ENCODE measurements at places on chromosomes 11 and 22.

DNA sequence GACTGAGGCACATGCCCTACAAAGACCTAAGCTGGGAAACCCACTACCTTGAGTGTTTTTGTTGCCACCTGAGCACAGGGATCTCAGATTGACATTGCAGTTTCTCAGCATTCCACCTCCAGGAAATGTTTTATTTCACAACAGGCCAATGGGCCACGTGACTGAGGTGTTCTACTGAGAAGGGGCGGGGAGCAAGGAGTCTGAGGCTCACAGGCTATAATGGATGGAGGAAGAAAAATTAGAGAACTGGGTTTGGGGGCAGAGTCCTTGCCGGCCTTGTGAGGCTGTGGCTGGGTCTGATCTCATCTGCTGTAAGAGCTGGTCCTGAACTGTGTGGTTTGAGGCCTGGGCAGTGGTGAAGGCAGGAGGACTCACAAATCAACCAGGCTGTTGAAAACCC is 40.7 kb downstream of the ZNF202 start:
- no peak for DNase-seq

- no peak for DNase-seq
Measured at GRCh38 chr22:27239520-27239919, 562.0 kb downstream of the MN1 start.

GRCh38 chr22:38835888-38836301 is 7.9 kb downstream of the NPTXR start:
- DNase-seq: no peak

DNA sequence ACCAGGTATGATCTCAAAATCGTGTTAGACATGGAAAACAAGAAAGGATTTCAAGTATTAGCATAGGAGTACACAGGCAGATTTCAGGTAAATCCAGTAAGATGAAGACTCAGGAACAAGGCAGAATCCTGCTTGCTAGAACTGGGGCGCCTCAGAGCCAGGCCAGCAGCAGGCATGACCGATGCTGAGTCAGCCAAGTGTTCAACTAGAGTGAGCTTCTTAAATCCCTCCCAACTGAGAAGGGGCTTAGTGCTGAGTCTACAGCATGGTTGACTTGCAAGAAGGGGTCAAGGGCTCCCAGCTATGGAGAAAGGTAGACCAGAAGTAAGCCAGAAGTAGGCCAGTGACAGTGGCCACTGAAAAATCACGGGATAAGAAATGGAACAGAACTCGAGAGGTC is 12.4 kb downstream of the GRAP2 start:
- DNase-seq: no peak

DNA sequence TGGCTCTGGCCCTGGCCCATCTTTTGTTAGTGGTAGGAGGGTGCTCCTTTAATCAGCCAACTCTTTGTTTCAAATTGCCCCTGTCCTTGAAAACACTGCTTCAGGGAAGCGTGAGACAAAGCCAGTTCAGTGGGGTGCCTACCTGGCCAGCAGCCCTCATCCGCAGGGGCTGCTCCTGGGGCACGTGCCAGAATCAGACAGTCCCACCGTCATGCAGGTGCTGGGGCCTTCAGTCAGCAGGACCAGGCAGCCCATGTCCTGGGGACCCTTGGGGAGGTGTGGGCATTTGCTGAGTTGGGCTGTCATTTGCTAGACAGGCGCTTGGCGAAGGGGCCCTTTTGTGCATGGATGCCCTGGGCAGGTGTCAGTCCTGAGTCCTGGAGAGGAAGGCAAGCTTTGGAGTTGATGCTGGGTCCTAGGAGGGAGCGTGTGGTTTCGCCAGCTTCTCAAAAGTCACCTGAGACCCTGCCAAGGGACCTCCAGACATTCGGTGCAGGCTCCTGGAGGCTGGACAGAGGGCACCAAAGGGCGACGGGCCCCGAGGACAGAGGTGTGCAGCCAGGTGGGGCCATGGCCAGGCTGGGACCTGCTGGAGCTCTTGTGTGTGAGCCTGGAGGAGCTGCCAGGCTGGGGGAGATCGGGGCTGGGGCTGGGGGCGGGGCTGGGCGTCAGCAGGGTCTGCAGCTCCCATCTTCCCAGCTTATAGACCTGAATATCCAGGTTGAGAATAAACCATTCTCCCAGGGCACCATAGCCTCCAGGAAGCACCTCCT is 15.0 kb upstream of the RTN4R start:
- no peak for DNase-seq

GRCh38 chr11:128400382-128401203 is 186.8 kb downstream of the ETS1 start:
- no peak for DNase-seq

DNA sequence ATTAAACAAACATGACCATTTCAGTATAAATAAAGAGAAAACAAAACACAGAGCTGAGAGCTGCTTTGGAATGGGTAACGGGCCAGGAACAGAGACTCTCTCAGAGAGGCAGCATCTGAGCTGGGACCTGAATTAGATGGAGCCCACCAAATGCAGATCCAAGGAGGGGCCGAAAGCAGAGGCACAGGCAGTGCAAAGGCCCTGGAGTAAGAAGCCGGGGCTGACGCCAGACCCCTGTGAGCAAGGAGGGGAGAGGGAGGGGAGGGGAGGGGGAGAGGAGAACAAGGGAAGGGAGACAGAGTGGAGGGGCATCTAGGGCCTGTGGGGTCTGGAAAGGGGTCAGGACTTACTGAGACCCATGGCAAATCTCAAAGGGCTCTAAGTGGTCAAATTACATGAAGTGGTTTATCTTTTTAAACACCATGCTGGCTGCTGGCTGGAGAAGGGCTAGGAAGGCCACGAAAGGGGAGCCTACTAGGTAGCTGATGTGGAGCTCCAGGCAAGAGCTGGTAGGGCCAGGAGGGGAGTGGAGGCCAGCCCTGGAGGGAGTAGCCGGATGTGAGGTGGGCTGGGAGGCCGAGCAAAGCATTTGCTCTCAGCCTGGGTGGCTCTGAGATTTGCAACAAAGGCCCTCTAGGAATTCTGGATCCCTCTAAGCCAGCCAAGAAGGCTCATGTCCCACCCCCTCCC is 3.2 kb downstream of the OSBPL5 start:
- DNase-seq: no peak

DNA sequence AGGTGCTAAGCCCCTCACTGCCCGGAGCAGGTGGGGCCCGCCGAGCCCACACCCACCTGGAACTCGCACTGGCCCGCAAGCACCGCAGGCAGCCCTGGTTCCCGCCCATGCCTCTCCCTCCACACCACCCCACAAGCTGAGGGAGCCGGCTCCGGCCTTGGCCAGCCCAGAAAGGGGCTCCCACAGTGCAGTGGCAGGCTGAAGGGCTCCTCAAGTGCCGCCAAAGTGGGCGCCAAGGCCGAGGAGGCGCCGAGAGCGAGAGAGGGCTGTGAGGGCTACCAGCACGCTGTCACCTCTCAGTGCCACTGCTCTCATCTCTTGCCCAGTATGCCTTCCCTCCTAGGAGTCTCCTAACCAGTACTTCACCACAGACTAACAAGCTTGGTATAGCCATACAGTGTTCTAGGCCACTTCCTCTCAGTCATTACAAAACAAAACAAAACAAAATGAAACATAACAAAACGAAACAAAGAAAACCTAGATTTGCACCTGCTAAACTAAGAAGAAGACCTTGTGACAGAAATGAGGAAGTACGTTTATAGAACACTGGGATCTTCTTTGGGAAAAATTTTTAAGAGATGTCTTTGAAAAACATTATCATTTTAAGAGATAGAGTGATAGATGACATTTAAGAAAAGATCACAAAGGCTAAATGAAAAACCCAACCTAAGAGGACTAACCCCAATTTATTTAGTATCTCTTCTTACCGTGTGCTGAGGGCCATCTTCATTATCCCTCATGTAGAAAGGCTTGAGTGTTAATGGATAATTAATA is 47.7 kb upstream of the GAB2 start:
- no peak for DNase-seq

GRCh38 chr11:66600631-66601233 is 7.7 kb downstream of the CCS start:
- DNase-seq: no peak

DNA sequence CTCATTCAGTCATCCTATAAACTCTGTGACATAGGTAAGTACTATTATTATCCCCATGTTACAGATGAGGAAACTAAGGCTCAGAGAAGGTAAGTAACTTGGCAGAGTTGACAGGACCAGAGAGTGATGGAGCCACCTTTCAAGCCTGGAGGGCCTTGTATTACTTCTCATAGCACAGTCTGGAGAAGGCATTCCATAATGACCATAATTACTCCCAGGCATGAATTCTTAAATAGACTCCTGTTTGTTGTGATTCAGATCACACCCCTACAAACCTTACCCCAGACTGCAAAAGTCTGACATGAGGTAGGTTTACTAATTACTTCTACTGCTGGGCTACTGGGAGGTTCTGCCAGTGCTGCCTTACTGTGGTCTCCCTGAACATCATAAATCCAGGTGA is 77.0 kb downstream of the CD44 start:
- DNase-seq: no peak

DNA sequence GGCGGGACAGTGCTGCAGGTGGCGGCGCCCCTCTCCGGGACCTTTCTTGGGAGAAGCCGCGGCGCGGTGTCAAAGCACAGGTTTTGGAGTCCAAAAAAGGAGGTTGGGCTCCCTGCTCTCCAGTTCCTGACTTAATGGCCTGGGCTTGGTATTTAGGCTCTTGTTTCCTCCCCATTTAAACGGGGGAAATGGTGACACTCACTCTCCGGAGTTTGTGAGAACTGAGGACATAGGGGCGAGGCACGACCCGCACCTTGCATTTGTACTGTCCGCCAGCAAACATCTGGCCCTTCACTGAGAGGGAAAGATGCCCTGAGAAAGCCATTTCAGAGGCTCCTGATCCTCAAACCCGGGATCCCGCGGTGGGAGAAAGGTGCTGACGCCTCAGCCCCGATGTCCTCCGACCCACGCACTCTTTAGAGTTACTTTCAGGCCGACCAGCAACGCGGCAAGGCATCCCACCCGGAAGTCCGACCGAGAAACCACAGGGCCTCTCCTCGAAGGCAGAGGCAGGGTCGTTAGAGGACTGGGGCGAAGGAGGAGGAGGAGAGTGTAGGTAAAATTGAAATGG is 2.9 kb upstream of the WDR74 start:
- no peak for DNase-seq

DNA sequence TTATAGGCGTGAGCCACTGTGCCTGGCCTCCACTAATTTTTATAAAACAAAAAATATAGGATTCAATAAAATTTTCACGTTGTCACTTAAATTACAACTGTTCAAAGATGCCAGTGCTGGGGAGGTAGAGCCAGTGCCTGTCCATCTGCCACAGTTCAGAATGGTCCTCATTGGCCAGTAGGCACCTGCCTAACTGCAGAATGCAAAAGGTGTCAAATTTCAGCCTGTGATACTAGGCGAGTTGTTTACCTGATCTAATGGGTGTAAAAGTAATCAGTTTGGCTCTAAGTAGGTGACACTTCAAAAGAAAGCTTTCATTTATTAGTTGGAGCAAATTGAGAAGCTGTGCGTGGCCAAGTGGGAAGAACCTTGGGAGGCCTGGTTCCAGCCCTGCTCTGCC is 2.4 kb downstream of the SMARCB1 start:
- DNase-seq: no peak

- no peak for DNase-seq
Measured at GRCh38 chr11:126821827-126822226, 178.7 kb downstream of the KIRREL3 start.

DNA sequence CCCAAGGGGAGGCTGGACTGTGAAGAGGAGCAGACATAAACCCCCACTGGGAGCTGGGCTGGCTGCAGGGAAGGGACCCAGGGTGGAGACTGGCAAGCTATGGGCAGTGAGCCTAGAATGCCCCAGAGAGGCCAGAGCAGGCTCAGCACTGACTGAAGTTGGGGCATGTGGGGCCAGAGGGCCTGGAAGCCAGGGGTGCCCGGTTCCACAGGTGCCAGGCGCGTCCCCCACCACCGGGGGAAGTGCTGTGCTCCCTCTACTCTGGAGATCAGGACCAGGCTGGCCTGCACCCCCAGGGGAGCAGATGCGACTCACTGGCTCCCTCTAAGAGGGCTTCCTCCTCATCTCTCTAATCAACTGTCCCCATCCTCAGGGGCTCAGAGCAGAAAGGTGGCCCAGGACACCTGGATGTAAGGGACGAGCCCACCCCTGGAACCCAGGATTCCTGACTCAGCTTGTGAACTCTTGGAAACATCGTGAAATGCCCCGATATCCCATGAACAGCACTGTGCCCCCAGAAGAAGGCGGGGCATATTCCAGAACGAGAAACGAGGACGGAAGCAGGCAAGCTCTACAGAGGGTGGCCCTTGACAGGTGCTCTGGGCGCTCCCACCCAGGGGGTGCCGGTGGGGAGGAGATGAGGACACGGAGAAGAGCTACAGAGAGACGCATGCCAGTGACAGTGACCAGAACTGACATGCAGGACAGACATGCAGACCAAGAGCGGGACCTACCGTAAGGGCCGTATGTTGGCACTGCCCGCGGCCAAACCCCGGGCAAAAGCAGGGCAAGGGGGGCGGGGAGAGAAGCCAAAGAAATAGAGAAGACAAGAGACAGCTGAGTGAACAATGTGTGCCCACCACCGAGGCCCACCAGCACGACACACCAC is 20.4 kb downstream of the MAFF start:
- DNase-seq: no peak

DNA sequence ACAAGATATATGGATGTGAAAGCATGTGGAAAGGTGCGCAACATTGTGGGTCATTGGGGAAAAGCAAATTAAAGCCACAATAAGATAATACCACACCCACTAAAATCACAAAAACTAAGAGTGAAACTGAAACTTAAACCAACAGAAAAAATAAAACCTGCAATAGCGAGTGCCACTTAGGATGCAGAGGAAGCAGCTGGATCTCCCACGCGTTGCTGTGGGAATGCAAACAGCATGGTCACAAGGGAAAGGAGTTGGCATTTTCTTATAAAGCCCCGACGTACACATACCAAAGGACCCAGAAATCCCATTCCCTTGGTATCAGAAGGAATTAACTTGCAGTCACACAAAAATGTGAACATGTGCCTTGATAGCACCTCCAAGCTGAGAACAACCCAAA is 712.0 kb downstream of the TBC1D22A start:
- no peak for DNase-seq

DNA sequence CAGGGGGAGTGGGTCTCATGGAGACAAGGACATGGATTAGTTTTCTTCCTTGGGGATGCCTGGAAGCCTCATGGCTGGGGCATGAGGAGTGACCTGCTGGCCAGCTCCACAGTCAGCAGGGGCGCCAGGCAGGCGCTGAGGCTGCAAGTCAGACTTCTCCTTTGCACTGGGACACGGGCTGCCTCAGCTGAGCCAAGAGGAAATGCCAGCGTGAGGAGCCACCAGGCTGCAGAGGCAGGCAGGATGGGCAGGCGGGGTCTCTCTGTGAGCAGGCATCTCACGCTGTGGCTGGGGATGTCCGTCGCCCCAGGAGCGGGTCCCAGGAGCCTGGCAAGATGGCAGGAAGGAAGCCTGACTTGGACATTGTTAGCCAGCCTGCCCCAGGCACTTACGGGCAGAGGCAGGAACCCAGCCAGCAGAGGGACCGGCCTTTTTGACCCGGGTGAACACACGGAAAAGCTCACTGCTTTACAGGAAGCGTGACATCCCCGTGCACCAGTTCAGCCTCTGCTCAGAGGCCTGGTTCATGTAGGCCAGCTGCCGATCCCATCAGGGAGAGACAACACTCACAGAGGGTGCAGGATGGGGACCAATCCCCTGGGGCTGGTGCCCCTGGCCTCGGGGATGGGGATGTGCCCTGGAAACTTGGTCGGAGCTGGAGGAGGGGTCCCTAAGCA is 10.2 kb downstream of the GNB1L start:
- no peak for DNase-seq

Data from activated CD4-positive, alpha-beta T cell treated with anti-CD3 and anti-CD28 coated beads, Interleukin-2, amount 50 U/mL, for 4 hours (primary cell).